ENCODE measurements at places on chromosomes 6 and 20.

DNA sequence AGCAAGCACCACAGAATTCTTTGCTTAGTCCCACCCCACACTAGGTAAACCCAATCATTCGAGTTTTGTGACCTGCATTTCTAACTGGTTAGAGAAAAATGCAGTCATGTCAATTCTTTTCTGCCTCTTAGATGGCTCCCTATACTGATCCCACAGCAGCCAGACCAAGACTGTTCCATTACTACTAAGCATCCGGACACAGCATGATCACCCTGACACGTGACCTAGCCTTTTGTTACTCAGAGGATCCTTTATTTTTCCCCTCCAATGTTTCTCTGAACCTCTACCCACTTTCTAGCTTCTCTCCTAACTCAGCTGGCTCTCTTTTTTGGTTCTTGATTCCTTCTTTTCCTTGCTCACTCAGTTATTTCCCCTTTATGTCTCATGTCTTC lies 87.9 kb downstream of the PDE10A start:
- DNase-seq: no peak

GRCh38 chr6:11207199-11207968 lies 25.1 kb downstream of the NEDD9 start:
- no peak for DNase-seq

- no peak for DNase-seq
Measured at GRCh38 chr20:40891351-40891750, 137.3 kb upstream of the TOP1 start.

DNA sequence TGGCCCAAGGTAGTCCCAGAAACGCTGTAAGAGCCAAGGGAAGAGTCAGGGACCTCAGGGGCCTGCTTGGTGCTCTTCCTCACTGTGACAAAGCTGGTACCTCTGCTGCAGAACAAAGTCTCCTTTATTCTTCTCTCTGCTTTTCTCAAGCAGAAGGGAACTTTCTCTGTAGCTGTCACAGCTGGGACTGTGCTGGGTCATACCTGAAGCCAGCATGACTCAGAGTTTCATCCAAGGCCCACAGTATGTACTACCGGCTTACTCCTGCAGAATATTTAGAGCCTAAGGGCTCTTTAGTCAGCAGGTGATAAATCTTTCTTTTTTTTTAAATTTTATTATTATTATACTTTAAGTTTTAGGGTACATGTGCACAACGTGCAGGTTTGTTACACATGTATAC lies 183.2 kb downstream of the TINAG start:
- DNase-seq: no peak

DNA sequence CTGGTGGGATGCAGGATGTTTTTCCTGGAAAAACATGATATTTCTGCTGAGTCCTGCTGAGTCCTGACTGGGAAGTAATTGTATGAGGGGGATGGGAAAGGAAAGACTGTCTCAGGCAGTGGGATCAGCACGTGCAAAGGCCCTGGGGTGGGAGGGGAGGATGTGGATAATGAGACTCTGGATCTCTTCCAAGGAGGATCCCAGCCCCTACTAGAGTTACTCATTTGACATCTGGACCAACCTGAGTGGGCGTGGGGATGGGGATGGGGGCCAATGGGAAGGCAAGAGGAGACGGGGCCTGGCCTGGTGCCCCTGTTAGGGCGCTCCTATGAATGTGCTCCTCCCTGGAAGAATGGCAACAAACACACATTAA lies 73.0 kb downstream of the CD40 start:
- no peak for DNase-seq

- no peak for DNase-seq
Measured at GRCh38 chr6:16904957-16905356, 143.7 kb upstream of the ATXN1 start.

- DNase-seq: peak; percentile 79
Measured at GRCh38 chr20:50305636-50306477, 115.2 kb downstream of the CEBPB start.

- DNase-seq: no peak
Measured at GRCh38 chr20:2991532-2991931, 51.9 kb upstream of the GNRH2 start.
